GM04503 (cell line): ENCODE measurements at places on chromosomes 6 and 20.
A peak's percentile ranks its signal among the peaks of the same experiment; 100 is the strongest.

DNA sequence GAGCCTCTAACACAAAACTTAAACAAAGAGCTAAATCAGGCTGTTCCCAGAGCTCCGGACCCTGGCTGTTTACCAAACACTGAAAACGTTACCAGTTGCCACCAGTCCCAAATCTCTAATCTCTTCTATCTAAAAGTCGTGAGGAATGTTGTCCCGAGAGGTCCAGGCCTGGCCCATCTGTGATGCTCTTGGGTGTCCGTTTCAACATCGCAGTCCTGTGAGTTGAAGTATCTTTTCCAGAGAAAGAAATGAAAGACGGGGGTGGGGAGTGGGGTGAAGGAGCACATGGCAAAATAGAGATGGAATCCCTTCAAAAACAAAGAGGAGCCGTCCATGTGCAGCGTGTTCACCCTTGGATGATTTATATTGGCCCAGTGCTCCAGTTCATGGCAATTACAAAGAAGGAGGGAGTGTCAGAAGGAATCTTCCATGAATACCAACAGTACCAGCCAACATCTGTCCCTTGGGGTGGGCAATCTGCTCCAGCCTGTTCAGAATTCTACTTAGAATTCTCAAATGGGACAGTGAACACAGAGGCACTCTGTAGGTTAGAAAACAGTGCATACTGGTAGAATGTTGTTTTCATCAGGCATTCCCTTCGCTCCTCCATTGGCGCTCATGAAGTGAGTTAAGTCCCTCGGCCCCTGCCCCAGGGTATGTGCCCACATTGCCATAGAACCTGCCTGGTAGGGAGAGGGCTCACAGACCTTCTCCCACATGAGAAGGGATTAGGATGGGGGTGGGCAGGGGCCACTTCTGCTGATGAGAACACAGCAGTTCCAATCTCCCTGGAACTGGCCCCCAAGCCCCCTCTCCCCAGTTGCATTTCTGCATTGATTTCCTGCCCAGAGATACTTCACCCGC lies 112.1 kb downstream of the LY86 start:
- DNase-seq: no peak

GRCh38 chr6:14981960-14982359 lies 263.9 kb upstream of the JARID2 start:
- DNase-seq: no peak

GRCh38 chr6:156864557-156864956 lies 87.4 kb downstream of the ARID1B start:
- DNase-seq: no peak

- DNase-seq: no peak
Measured at GRCh38 chr6:106629859-106630163, 433 bp downstream of the QRSL1 start.

DNA sequence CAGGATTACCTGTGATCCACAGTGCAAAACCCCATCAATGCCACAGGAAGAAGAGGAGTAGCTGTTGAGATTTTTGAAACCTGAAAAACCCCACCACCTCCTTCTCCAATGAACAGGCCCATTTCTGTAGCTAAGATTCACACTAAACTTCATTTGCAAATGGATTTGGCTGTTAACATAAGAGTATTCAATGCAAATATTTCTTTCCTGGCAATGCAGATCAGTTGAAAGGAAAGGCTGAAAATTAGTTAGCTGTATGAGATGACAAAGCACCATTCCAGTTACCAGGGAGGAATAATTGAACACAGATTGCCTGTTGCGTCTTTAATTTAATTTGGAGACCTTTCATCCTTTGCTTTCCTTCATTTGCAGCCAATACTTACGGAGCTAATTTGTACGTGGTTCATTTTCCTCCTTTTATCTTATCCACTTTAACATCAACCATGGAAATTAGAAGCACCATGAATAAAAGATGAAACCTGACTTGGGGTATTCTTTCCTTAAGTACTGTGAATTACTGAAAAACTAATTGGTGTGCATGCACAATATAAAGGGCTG lies 4.2 kb downstream of the B3GAT2 start:
- no peak for DNase-seq

DNA sequence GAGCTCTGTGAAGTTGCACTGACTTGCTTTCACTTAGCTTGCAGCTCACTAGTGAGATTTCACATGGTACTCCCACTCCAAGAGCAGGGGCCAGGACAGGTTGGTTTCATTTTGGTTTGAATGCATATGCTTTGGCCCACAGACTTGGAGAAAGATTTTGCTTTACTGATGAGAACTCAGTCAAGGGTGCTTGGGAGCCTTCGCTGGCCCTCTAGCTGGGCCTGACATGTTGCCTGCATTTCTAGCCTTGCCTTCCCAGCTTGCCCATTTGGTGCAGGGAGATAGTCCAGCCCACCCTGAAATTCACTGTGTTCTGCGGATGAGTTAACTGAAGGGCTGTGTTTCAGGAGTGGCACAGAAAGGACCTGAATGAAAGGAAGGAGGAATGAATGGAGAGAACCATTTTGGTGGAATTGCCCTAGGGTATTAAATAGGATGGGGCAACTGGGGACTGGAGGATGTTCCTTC lies 1.9 kb downstream of the SGK1 start:
- DNase-seq: no peak

DNA sequence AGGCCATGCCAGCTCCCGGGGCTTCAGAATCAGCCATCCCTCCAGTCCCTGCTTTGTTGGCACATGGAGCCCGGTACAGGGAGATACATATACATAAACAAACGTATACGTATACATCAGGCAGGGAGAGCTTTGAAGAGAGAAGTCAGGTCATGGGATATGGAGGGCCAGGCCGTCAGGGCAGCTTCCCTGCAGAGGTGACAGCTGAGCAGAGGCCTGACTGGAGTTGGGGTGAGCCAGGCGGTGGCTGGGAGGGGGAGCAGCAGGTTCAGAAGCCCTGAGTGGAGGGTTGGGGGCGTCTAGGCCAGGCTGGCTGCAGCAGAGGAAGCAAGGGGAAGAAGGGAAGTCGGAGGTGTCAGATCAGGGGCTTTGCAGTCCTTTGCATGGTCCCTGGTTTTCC lies 61.7 kb downstream of the STK35 start:
- no peak for DNase-seq

DNA sequence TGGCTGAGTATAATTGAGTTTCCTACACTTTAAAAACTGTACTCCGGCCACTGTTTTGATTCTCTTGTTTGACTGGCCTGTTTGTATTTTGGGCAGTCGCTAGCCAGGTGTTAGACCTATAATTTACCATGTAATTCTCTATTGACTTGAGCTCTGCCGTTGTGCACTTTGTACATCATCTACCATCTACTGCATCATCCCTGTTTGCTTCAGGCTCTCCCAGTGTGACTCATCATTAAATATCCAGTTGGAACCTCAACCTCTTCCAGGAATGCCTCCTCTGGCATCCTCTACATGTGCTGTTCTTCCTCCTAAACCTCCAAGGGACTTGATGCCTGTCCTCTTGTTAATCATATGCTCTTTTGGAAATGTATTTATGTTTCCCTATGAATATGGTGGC lies 72.3 kb downstream of the FARS2 start:
- DNase-seq: peak; percentile 32

DNA sequence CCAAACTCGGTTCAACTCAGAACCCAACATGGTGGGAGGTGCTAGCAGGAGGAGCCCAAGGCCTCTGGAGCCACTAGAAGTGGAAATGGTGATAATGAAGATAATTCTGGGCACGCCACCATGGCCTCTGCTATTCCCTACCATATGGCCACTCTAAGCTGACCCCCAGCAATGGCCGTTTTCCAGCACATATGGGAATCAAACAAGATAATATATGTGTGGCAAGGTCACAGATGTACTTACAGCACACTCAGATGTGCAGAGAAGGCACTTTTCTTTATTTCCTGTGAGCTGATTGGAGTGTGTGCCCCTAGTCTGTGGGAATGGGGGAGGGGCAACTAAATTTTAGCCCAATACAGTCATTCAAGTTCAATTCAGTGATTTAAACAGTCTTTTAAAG lies 153.4 kb upstream of the LRFN2 start:
- DNase-seq: no peak

- no peak for DNase-seq
Measured at GRCh38 chr20:38272961-38273360, 12.4 kb upstream of the KIAA1755 start.

DNA sequence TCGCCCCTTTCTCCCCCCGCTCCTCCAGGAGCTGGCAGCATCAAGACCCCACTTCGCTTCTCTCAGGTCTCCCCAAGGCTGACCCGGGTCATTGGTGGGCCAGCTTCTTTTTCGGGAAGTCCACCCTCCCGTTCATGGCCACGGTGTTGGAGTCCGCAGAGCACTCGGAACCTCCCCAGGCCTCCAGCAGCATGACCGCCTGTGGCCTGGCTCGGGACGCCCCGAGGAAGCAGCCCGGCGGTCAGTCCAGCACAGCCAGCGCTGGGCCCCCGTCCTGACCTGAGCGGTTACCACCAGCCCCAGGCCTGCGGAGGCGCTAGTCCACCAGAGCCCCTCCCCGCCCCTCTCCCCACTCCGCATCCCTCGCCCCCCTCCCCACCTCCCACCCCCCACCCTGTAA lies 1.0 kb downstream of the PPDPF start:
- no peak for DNase-seq

DNA sequence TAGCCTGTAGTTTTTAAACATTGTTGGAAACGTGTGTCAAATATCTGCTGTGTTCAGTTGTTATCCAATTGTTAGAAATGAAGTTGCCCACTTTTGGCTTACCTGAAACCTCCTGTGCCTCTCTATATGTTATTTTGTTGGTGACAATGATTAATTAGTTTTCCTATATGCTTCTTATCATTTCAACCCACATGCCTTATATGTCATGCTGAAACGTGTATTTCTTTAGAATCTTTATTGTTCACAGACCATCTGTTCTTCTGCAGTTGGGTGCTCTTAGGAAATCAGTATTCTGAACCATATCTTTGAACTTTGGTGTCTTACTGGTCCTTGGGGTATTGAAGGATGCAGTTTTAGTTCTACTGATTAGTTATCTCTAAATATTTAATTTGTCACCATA lies 91.2 kb upstream of the SCGN start:
- DNase-seq: no peak

DNA sequence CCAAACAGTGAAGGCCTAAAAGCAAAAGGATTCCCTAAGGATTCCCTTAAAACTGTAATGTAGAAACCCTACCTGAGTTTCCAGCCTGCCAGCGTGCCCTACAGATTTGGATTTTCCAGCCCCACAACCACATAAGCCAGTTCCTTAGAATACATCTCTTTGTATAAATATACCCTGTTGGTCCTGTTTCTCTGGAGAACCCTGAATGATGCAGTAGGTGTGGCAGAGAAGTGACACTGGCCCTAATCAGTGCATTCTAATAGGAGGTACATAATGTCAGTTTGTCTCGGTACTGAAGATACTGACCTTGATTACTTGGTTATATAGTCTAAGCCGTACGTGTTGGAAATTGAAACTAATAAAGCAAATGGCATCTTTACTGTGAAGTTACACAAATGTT lies 707.8 kb upstream of the SLC35B3 start:
- DNase-seq: no peak

DNA sequence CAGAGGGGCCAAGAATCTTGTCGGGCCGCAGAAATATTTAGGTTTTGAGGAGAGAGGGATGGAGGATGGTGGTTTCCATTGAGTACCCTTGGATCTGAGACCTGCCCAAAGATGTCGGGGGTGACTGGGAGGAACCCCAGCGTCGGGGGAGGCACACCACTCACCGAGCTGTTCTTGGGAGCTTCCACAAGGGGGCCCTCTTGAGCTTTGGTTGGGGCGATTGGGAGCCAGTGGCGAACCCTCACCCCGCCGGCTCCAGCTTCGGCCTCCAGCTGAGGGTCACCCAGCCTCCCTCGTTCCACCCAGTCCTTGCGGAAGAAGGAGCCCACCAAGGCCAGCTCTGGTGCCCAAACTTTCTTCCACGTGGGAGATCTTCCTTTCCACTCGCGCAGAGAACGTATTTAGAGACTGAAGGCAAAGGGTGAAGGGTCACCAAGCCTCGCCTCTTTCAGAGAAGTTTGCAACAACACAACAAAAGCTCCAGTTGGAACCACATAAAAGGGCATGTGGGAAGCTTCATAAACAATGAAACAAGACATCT lies 33.6 kb downstream of the APCDD1L start:
- DNase-seq: no peak

- DNase-seq: no peak
Measured at GRCh38 chr6:169845426-169846285, 94.2 kb downstream of the ERMARD start.

DNA sequence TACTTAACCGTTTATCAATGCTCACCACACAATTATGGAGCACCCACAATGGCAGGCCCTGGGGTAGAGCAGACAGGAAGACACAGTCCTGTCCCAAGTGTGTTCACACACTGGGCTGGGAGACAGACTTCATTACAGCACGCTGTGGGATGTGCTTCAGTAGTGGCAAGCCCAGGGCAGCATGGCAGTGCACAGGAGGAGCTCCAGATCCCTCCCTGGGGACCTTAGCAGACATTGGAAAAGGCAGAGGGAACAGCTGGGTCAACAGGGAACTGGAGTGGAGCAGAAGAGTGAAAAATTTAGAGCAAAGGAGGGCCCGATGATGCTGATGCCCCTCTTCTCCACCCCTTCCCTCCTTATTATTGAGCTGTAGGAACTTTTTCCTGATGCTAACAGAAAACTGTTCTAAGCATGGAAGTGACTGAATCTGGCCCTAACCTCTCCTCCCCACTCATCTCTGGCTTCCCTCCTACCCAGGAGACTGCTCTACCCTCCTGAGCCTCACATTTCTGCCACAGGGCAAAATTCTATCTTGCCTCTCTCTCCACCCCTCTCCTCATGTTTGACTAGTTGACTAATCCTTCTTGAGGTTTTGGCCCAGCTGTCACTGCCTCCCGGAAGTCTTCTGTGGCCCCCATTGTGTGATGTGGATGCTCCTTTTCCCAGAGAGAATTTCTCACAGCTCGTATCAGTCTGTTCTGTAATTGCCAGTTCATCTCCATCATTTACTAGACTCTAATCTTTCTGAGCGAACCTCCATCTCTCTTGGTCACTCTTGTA lies 41.3 kb upstream of the NOP56 start:
- DNase-seq: no peak

DNA sequence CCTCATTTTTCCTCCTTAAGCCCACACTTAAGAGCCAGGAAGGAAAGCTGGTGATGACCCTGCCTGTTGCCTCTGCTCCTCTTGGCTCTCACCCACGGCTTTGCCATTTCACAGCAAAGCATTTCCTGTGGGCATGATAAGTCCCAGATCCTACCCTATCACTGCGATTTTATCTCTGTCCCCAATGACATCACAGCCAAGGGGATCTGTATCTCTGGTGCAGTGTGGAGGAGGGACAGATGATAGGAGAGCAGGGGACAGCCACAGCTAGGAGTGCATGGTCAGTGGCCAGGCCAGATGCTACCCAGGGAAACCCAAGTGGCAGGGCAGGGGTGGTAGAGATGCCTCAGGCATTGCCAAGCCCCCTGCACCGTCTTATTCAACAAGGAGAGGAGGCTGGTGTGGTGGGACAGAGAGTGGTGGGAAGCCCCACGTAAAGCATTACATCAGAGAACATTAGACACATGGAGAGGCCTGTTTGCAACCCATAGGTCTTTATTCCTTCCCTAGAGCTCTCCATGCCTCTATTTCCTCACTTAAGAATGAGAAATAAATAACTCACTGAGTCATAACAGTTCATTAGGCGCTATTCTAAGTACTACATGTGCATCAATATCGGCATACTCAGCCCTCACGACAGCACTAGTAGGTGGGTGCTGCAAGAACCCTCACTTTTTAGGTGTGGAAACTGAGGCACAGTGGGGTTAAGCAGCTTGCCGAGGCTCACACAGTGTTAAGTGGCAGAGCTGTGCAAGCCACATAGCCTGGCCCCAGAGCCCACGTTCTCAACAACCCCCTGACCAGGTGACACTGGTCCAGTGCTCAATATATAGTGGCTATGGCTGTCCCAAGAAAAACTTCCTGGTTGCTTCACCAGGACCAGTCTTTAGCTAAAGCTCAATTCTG lies 4.6 kb downstream of the TFEB start:
- DNase-seq: no peak

GRCh38 chr6:37244430-37245310 lies 12.9 kb upstream of the TBC1D22B start:
- peak; percentile 100 for DNase-seq
